ENCODE measurements at places on chromosomes 1 and 21.

DNA sequence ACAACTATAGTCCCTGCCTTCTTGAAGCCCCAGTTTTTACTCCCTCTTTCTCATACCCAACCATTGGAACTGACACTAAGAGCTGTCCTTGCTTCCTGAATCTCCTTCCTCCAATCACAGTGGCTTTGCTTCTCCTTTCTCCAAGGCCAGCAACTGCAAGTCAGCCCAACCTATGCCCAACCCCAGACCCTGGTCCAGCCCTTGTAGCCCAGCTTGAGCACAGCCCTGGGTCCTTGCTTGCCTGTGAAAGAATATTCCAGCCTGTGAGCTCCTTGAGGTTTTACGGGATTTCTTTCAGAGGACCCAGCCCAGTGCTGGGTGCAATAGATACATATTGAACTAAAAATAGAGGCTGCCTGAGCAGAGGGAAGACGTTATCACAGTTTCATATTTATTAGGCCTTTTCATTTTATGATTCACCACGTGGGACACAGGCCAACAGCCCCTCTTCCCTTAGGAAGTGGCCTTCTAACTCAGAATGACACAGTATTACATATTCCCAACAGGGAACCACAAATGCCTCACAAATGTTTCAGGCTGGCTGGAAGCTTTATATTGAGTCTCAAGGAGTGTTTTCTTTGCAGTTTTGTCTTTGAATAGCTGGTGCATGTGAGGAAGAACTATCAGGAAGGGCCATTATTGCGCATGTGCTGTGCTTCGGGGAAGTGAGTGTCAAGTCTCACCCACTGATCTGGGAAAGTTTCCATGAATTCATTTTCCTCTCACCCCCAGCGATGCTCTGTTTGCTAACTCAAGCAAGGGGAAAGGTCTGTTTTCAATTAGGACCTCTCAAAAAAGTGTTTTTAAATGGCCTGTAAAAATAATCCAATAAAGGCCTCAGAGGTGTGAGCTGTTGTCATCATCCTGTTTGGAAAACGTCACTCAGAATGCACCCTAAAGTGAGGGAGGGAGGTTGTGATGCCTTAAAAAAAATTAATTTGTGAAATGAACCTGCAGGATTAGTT, 92.3 kb upstream of the NFIA start:
- no peak for DNase-seq

DNA sequence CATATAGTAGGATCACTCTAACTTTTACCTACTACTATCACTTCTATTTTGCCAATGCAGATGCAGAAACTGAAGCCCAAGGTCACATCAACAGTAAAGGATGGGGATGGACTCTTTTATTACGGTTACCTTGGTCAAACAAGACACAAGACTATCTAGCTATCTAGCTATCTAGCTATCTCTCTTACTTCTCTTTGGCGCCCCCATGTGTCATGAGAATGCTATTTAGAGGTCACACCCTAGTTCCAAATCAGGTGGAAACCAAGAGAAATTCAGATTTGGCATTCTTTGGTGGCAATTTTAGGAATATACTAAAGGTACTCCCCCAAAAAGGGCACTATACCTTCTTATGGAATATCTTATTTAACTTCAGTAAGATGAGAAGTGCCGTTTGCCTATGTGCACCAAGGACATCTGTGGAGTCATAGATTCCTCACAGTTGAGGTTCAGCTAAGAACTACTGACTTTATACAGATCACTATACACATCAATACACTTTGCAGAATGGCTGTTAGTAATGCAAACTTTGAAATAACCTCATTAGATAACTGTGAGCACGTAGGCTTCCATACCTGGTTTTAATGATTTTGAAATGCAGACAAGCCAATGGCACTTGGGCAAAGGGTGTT, 6.7 kb downstream of the ZNF648 start:
- DNase-seq = no peak

DNA sequence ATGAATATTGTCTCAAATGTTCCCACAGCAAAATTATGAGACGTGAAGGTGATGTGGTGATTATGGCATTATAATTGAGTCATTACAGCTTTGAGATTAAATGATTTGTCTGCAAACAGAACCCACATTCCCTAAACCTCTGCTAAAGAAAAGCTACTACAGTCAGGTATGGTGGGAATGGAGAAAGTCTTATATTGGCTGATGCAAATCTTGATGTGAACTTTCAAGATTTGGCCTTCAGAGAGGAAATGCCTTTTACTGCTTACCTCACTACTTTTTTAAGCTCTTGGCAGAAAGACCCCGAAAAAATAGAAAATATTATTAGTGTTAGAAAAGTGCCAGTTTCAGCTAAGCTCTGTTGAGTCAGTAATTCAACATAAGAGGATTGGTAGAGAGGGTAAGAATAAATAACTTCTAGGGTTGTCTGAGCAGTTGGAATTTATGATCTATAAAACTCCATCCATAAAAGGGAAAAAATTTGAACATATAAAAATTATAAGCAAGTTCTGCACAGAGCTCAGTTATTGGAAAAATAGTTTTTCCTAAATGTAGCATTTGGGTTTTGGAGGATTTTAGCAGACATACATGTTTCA, 47.8 kb upstream of the RGS5 start:
- DNase-seq = no peak

- DNase-seq = no peak
These were observed 17.8 kb downstream of the CCDC30 start for GRCh38 chr1:42480921-42481320.

DNA sequence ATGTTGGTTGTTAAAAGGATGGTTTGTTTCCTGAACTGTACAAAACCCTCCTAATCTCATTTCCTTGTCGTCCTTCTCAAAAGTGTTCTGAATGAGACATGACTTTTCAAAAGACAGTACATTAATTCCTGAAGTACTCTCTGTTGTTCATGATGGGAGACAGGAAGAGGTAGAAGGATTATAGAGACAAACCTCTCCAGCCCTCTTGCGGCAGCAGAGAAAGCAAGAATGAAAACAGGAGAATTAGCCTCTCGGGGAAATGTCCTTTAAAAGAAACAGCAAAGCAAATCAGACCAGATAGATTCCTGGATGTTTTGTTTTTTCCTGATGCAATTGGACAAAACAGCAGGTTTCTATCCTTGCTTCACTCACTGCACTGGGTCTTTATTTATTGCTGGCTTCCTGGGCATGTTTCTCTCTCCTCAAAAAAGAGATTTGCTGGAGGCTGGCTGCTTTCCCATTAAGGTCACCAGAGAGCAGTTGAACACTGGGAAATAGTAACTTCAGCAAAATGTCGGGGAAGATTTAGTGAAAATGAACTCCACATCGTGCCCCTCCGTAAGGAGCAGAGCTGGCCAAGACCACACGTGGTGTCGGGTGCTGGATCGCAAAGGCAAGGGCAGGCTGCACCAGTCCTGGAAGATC, 145.8 kb upstream of the SYT6 start:
- no peak for DNase-seq

DNA sequence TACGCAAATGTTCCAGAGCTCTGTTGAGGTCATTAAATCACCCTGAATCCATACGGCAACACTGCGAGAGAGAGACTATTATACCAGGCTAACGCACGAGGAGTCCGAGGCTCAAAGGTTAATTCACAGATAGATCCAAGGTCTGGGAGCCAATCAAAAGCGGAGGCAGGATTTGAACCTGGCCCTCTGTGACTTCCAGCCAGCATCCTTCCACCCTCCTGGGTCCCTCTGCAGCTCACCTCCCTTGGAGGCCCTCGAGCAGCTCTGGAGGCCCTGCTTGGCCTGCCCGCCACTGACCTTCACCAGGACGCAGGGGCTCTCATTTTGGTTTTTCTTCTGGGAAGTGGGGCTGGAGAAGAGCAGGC, 42.1 kb downstream of the KIAA1614 start:
- DNase-seq = no peak
